ENCODE measurements at places on chromosomes 11 and 22. TPM values are rescaled to one million over a fixed set of nuclear protein-coding genes. Genes with fewer than 3 reads are reported as not detected.
A peak's percentile ranks its signal among the peaks of the same experiment; 100 is the strongest.

The CARNS1 gene
- polyA plus RNA-seq = 0.15 TPM

DNA sequence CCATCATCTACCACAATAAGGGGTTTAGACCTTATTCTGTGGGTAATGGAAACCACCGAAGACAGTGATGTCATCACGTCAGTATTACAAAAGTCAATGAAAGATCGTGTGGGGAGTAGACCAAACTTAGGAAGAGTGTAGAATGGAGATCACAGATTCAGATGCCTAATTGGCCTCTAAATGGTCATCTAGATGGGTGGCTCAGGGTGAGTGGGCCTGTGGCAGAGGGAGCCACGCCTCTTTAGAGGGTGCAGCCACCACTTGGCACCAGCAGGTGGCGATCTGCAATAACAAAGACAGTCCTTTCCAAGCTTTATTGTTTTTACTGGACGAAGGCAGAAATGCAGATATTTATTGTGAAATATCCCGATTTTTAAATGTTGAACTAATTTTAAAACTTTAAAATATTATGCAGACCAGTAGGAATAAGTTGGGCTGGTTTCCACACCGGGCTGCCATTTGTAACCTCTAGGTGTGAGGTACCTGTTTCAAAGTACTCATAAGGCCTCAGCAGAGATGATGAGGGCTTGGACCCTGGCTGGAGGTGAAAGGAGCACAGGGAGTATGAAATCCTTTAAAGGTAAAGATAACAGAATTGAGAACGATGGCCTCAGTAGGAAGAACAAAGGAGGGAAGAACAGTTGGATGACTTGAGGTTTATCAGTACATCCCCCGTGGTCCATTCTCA is 222.0 kb downstream of the DBX1 start:
- no peak for DNase-seq

- DNase-seq = peak; percentile 93
Measured at GRCh38 chr11:86955361-86956120, at the start of gene FZD4. Gene FZD4 (minus strand): TSS chr11:86955395. CDS start chr11:86955085, 310 bp downstream.

DNA sequence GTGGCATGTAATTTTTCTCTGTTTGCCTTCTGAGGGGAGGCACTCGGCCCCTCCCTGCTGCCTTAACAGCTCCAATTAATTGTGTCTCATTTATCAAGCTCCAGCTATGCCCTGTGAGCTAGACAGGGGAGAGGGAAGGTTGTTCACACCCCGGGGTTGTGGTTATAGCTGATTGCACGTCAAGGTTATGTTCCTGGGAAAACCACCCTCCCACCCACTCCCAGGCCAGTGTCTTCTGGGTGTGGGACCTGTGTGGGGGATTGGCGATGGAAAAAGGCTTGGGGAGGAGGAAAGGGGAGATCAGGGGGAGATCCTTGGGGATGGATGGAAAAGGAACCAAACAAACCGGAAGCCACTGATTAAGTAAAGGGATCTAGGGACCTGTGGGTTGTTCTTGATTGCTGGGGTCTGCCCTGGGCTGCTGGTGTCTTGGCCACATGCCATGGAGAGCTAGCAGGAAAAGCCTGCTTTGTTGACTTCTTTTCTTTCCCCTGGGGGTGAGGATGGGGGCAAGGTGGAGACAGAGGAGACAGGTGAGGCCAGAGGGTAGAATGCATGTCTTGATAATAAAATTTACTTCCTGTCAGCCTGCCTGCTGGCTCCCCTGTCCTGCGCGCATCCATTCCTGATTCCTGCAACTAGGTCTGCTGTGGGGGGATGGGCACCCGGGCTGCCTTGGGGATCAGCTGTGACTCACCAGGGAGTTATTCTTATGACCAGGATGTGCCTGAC is 13.5 kb upstream of the SORL1-AS1 start:
- DNase-seq = peak; percentile 73

The PLEKHB1 gene
- polyA plus RNA-seq = 8.1 TPM

GRCh38 chr11:35049859-35050531 is 89.0 kb upstream of the CD44 start:
- DNase-seq = no peak

The OR51E2 gene
- not detected for polyA plus RNA-seq

The RIMBP3B gene
- 0.08 TPM for polyA plus RNA-seq

The TRIM48 gene
- not detected for polyA plus RNA-seq

GRCh38 chr11:72202571-72202970 is 10.6 kb downstream of the FOLR1 start:
- no peak for DNase-seq

GRCh38 chr22:38034278-38034882 is 22.8 kb upstream of the PICK1 start:
- DNase-seq = peak; percentile 79

DNA sequence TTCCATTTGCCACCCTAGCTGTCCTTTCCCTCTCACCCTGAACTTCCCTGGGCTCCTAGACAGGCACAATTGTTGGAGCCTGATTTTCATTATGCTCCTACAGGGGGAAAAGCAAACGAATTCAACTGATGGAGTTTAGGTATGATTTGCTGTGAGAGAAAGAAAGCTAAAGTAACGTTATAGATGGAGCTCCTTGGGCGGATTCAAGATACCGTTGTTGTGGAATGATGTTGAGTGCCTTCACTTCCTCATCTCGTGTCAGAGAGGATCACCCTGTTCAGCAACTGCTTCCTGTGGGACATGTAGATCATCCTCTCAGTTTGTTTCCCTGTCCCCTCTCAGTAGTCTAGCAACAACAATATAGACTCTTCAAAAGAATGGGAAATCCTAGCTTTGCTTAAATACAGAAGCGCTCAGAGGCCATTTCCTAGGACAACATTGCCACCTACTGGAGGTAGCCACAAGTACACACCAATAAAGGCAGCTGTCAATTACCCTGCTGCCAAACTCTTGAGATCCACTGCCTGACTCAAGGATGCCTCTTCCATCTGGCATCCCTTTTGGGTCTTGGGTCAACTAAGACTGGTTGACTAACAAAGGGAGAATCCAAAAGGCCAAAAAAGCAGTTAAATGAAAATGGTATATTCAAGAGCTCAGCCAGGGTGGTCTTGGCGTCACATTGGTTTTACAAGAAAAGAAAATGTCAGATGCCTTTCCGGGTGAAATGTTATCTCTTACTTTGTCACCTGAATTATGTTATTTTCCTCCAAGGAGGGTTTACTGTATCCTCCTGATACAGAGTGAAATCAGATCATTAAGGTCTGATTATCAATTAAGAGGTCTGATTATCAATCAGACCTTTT is 13.5 kb upstream of the DTX4 start:
- DNase-seq = peak; percentile 74

The CD6 gene
- 1.9 TPM for polyA plus RNA-seq

GRCh38 chr11:34732831-34733230 is 111.9 kb downstream of the EHF start:
- no peak for DNase-seq

The SIAE gene
- polyA plus RNA-seq = 18.7 TPM

- DNase-seq = no peak
Measured at GRCh38 chr22:39674536-39674935, 104.0 kb downstream of the CACNA1I start.

DNA sequence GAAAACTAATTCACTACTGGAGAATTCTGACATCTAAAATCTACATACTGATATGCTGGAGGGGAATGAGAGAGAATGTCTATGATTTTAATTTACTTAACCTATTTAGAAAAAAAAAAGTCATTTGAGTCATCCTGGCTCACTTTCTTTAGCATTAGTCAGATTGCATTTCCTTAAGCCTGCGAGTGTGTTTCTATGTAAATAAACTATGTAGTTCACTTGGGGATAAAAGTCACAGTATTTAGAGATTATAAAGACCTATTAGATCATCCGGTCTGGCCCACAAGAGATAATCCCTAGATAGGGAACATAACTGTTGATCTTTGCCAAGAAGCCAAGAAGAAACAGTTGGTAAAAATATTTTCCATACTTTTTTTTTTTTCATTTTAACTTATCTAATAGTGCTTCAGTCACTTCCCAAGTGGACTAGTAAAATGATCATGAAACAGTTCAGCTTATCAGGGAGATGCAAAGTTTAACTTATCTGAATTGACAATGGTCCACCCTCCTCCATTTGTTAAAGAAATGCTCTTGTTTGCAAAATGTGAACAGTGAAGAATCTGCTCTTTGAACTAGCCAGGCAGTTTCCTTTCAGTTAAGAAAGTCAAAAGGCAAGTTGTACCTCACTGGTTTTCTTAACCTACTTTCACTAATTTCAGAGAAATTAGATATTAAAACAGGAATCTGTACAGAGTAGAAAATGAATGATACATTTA is 21.2 kb upstream of the BLID start:
- peak; percentile 44 for DNase-seq

GRCh38 chr22:39017596-39018365 is 3.1 kb upstream of the APOBEC3D start:
- DNase-seq = no peak

DNA sequence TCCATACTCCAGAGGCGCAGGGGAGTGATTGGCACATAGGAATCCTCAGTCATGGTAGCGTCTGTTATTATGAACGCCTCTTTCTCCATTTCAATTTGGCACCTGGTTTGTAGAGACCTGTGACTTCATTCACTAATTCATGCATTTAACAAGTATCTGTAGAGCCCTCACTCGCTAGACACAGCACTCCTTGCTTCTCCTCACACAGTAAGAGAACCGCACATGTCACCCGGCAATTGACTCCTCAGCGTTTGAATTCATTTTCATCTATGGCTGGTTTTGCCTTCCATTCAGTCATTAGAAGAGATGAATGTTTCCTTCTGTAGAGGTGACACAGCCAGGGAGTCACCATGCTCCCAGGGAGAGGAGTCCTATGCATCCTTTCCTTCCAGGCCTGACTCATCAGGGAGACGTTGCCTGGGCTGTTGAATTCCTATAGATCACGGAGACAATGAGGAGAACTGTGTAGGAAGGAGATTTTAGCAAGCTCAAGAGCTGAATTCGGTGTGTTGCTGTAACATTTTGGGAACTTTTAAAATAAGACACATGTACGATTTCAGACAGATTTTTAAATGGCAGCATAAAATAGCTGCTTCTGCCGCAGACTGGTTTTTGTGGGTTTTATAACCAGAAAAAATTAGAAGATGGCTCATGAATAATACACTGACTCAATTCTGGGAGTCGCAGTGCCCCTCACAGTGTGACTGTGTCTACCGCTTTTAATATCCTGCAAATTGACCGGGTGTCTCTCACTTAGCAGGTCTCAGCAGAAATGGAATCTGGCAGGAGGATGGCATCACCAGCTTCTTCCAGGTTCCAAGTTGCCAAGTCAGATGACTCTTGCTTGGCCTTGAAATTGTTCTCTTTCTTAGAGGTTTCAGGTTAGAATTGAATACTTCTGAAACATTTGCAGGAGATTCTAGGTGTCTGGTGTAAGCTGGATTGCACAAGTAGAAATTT is 44.4 kb upstream of the CLMP start:
- DNase-seq = no peak

DNA sequence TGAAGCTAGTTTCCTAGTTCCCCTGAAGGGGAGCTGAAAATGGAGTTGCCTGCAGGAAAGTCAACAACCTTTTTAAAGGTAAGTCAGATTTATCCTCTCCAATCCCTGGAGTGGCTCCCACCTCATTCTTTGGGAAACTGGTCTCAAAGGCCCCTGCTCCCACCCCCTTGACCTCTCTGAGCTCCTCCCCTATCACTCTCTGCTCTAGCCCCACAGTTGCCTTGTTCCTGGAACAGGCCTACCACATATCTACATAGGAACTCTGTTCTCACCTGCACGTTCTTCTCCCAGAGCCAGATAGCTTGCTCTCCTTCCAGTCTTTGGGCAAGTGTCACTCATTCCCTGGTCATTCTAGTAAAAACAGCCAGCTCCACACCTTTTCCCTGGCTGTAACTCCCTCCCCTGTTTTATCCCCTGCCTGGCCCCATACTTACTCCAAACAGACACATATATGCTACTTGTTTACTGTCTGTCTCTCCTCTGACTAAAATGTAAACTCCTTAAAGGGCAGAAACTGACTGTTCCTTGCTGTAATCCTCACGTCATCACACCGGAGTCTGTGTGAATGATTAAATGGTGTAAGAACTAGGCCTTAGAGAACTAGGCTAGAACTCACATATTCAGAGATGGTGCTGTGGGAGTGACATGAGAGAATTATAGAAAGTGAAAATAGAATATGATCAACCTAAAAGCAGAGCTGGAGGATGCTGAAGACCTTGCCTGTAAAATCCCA is 53.3 kb downstream of the TCF20 start:
- no peak for DNase-seq

DNA sequence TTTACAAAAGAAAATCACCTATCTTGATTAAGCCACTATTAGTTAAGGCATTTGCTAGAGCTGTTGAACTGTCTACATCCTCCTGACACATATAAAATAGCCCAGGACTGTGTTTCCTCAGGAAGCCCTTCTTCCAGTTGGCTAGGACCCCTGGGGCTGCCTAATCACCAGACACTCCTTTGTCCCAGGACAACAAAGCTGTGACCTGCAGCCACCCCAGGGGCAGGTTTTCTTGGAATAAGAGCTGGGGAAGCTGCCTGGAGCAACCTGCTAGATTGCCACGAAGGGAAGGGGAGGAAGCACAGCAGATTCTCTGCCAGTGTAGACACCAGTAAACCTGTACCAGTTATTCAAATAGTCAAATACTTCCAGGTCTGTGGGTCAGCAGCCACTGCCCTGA is 17.6 kb downstream of the CHST1 start:
- no peak for DNase-seq

All from lung (tissue), 17 donors.